ENCODE measurements at places on chromosomes 11 and 22.
A peak's percentile ranks its signal among the peaks of the same experiment; 100 is the strongest.

DNA sequence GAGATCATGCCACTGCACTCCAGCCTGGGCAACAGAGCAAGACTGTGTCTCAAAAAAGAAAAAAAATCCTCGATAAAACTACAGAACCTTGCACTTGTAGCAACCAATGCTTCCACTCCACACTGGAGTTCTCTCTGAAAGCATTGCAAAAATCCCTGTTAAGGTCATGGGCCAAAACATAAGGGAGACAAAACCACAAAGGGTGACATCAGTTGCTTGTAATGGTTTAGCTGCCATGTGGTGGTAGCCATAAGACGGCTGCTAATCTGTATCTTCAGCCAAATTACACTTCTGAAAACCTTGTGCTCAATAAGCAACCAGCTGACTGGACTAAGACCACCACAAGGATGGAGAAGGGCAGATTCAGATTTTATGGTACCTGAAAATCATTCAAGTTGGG lies 20.6 kb upstream of the TPH1 start:
- no peak for DNase-seq

DNA sequence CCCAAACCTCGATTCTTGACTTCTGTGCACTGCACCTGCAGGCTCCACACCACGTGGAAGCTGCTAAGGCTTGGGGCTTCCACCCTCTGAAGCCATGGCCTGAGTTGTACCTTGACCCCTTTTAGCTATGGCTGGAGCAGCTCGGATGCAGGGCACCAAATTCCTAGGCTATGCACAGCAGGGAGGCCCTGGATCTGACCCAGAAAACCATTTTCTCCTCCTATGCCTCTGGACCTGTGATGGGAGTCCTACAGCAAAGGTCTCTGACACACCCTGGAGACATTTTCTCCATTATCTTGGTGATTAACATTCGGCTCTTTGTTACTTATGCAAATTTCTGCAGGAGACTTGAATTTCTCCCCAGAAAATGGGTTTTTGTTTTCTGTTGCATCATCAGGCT lies 309.2 kb upstream of the DDI1 start:
- DNase-seq, result no peak

- DNase-seq, result no peak
Observed at GRCh38 chr11:109785714-109786113, 307.5 kb upstream of the ZC3H12C start.

- no peak for DNase-seq
Observed at GRCh38 chr11:20162824-20163782, 2.8 kb upstream of the DBX1 start.

GRCh38 chr11:134976551-134976950 lies 564.5 kb upstream of the B3GAT1 start:
- DNase-seq, result no peak

DNA sequence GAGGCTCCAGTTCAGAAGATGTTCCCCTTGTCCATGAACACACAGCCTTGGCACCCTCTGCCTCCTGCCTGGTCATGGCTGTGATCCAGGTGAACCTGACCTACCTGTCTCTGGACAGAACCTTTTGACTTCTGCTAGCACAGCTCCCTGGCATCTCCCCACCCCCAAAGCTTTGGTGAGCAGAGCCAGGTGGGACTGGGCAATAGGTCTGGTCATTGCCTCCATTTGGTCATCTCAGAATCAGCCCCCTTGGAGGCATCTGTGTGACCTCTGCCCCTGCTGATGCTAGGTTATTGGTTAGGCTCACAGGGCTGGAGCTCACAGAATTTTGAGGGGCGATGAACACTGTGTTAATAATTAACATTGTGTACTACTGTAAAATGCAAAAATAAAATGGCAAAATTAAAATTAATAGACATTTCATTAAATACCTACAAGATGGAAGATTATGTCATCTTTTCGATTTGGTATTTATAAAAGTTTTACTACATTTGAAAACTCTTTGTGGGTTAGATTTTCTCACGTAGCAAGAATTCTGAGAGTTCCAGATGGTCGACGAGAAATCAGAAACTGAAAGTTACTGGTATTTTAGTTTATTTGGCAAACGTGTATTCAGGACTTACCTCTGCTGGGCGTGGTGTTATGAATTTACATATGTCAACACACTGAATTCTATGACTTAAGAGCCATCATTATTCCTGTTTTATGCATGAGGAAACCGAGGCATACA lies 8.3 kb upstream of the KIAA0930 start:
- DNase-seq, result no peak

DNA sequence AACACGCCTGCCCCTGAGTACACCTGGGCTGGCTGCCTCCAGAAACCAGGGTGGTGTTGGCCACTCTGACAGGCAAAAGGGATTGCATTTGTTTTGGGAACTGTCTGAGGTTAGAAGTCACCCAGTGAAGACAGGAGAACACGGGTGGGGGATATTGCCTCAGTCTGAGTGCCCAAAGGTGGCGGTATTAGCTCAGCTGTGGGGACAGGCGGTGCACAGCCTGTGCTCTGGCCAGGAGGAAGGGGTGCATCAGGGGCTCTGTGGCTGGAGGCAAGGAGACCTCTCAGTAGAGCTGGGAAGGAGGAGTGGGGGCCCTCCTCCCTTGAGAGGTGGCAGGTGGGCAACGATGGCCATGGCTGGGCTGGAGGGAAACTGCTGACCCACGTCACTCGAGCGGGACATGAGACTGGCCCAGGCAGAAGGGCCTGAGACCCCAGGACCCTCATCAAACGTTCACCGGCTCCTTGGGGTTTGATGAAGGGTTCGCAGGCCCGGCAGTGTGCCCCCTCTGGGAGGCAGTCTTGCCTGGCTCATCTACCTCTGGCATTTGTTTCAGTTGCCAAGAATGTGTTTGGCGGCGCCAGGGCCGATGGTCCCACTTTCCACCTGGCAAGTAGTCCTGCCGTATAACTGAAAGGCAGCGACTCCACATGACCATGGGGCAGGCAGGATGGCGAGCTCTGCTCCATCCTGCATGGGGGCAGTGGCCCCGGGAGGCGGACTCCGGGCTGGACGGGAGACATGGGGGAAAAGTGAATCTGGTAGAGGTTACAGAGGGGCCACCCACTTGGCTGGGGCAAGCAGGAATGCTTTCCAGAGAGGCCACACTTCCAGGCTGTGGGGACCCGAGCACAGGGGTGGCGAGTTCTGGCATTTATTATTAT lies 52.8 kb upstream of the SMIM38 start:
- DNase-seq, result no peak

- DNase-seq, result peak; percentile 29
Observed at GRCh38 chr11:122108192-122108799, 7.7 kb downstream of the BLID start.

DNA sequence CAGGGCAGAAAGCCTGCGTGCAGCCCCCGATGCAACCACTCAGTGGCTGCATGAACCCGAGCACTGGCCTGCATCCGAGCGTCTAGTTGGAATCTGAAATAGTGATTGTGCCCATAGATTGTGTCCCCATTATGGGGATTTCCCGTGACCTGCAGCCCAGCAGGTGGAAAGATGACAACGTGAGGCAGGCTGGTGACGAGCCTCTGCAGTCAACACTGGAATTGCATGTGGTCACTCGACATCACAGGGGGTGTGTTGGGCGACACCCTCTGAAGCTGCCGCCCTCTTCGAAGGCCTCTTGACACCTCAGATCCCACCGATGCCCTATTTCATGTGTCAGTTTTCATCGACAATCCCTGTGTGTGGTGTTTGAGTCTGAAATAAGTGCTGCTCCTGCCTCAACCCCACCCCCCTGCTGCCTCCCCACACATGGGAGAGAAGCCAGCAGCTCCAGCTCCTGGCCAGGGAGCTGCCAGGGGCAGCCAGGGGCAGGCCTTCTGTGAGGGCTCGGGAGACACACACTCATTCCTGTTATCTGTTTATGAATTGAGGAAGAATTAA lies 172.0 kb upstream of the B3GAT1 start:
- DNase-seq, result no peak

- peak; percentile 69 for DNase-seq
Observed at GRCh38 chr11:118488480-118489109, 38.7 kb upstream of the TTC36 start.

GRCh38 chr11:120517390-120517761 lies 5.8 kb downstream of the GRIK4 start:
- DNase-seq, result no peak

DNA sequence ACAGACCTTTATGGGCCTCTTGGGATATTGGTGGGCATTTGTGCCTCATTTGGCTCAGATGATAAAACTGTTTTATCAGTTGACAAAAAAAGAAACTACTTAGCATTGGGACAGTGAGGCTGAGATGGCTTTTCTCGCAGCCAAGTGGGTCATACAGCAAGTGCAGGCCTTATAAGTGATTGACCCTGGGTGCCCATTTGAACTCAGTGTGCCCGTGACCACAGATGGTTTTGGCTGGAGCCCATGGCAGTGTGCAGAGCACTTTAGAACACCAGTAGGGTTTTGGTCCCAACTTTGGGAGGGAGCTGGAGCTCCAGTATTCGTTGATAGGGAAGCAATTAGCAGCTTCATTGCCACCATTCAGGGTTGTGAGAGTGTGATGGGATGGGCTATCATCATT lies 404.5 kb upstream of the LARGE1 start:
- no peak for DNase-seq

GRCh38 chr22:28864878-28865596 lies 18.3 kb upstream of the ZNRF3 start:
- DNase-seq, result no peak

DNA sequence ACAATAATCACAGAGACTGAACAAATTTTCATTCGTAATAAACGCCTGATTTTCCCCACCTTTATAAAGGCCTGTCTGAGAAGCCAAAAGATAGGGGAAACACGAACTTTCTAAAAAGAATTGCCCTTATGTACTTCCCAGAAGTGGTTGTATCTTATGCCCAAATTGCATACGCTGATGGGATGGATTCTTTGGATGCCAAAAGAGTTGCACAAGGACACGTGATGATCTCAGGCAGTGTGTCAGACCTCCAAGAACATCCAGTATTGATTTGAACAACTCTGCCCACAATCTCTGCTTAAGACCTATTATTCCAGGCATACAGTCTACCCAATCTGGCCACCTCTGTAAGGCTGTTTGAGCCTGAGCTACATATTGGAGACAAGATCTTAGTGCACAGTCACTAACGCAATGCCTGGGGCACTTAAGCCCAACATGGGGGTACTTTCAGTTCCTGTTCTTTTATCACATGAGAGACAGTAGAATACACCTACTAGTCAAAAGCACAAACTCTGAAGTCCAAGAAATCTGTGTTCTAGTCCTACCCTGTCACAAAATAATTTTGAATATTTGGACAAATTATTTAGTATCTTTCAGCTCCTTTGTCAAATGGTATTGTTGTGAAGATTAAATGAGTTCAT lies 38.9 kb downstream of the OR10A6 start:
- no peak for DNase-seq

DNA sequence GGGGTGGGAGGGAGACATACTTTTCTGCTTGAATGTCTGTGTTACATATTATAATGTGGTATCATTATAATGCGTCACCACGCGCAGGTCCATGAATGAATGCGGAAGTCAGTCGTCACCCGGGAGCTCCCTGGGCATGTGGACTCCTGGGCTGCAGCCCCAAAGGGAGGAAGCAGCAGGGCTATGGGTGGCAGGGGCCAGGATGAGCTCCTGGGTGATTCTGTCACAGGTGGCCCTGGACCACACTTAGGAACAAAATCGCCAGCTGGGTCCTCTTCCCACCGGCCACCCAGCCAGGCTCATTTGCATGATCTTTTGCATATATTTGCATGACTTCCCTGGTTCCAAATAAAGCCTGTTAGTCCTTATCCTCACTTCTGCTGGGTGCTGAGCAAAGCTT lies 51.2 kb downstream of the KCNJ4 start:
- DNase-seq, result no peak

- no peak for DNase-seq
Observed at GRCh38 chr11:111797145-111797581, 31.0 kb upstream of the PPP2R1B start.

GRCh38 chr11:129968591-129969419 lies 33.8 kb downstream of the PRDM10 start:
- no peak for DNase-seq

- DNase-seq, result no peak
Observed at GRCh38 chr22:24847490-24847889, 41.5 kb downstream of the SGSM1 start.

GRCh38 chr22:50723991-50724390 lies 14.0 kb upstream of the ACR start:
- no peak for DNase-seq

DNA sequence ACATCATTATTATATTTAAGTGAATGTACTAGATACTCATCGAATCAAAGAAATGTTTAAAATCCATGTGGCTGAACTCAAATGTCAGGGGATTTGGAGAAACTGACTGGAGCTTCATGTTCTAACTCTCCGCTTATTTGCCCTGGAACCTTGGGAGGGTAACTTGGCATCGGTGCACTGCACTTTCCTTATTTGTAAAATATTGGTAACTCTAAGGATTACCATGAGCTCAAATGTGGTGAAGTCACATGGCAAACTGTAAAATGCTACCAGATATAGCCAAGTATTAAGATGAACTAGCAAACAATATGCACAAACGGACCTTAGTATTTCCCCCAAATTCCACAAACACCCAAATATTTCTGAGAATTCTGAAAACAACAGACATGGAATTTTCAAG lies 75.6 kb downstream of the ETS1 start:
- no peak for DNase-seq

DNA sequence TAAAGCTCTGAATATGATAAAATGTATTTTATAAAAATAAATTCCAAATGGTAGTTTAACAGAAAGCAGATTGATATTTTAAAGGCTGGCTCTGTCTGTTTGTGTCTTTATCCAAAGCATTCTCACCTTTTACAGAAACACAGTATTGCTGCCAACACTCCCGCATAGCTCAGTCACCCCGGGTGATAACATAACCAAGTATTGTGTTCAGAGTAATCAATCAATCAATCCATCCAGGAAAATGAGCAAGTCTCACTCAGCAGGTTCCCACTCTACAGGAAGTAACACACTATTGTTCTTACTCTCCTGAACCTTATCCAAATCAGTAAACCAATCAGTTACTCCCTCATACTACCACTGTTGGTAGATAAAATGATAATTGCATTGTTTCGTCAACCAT lies 203.4 kb downstream of the LRRC4C start:
- DNase-seq, result no peak

- no peak for DNase-seq
Observed at GRCh38 chr22:49545606-49546005, 282.1 kb downstream of the BRD1 start.

- DNase-seq, result no peak
Observed at GRCh38 chr11:34650528-34650927, 29.6 kb downstream of the EHF start.

GRCh38 chr11:134468081-134468668 lies 56.1 kb upstream of the B3GAT1 start:
- DNase-seq, result no peak

DNA sequence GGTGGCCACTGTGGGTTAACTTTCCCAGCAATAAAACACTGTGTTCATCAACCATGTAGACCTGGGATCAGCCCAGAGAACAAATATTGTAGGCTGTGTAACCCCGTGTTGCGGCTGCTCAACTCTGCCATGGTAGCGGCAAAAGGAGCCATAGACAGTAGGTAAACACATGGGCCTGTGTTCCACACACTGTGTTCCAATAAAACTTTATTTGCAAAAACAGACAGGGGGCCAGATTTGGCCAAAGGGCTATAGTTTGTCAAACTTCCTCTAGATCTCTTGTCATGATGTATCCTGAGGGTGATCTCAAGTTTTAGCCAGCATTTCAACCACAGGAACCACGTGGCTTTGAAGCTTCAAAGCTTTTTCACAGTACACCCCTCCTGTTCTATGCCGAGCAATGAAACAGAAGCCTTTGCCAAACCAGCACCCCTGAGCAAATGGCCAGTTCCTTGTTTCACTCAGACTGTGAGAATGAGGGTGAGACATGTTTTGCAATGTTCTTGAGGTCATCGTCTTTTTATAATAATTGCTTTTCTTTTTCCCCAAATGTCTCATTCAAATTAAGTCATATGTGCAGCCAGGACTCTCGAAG lies 49.9 kb upstream of the FADD start:
- no peak for DNase-seq

GRCh38 chr22:34055525-34056200 lies 135.4 kb upstream of the LARGE1 start:
- peak; percentile 16 for DNase-seq

All from NCI-H1417 (cell line).